ENCODE measurements at places on chromosomes 12 and 14.

- no peak for DNase-seq
Measured at GRCh38 chr12:77943466-77943865, 112.8 kb downstream of the NAV3 start.

DNA sequence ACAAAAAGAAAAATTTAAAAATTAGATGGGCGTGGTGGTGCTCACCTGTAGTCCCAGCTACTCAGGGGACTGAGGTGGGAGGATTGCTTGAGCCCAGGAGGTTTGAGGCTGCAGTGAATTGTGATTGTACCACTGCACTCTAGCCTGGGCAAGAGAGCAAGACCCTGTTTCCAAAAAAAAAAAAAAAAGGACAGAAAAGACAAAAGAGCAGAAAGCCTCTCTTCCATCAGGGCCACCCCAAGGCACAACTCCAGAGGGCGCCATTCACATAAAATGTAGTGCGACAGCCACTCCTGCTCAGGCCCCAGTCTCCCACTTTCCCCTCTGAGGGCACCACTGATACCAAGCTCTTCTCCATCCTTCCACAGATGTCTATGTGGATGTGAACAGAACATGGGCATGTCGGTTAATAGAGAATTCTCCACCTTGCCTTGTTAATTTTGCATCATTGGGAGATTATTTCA, 41.8 kb downstream of the DGLUCY start:
- no peak for DNase-seq

DNA sequence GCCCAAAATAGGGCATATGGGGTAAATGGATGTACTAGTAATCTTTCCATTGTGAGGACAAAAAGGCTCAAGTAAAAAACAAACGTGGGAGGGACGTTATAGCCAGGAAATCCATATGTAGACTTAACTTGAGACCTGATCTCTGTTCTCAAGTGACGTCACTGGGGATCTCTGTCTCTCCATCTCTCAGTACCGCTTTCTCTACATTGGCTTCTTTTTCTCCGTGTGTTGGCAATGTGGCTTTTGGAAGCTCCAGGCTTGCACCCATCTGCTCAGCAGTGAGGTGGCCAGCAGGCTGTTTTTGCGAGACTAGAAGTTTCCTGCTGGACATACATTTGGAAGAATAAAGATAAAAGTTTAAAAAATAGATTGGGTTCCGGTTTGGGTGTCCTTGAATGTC, 66.0 kb upstream of the NRXN3 start:
- no peak for DNase-seq

GRCh38 chr14:58774531-58774930, 136.8 kb downstream of the DACT1 start:
- no peak for DNase-seq

DNA sequence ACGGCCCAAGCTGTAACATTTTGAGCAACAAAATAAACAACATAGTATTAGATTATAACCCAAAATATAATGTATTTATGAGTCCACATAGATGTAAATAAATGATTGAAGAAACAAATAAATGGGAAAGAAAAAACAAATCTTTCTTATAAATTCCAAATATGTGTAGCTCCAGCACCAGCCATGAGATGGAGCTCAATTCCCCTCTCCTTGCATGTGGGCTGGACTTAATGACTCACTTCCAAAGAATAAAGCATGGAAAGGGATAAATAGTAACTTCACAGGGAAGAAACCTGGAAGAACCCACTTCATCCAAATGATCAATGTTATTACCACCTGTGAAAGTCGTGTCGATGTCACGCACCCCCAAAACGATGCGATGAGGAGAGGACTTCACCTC, 158.8 kb downstream of the RPAP3 start:
- DNase-seq = no peak

DNA sequence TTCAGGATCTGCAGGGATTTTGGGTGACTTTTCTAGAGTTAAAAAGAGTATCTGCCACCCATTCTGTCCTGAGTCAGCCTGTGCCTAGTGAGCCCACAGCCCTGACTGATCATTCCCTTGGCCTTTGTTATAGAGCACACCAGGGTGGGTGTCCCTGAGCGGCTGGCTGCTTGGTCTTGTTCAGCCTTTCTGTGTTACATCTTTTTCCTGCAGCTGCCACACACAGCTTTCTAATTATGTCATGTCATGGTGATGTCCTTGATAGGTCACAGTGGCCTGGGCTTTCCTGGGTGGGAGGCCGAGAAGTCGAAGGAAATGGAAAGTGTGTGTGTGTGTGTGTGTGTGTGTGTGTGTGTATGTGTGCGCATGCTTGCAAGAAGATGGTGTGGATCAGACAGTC, 293.2 kb upstream of the CRY1 start:
- DNase-seq = no peak

GRCh38 chr14:104651876-104652260, 37.5 kb upstream of the INF2 start:
- no peak for DNase-seq

DNA sequence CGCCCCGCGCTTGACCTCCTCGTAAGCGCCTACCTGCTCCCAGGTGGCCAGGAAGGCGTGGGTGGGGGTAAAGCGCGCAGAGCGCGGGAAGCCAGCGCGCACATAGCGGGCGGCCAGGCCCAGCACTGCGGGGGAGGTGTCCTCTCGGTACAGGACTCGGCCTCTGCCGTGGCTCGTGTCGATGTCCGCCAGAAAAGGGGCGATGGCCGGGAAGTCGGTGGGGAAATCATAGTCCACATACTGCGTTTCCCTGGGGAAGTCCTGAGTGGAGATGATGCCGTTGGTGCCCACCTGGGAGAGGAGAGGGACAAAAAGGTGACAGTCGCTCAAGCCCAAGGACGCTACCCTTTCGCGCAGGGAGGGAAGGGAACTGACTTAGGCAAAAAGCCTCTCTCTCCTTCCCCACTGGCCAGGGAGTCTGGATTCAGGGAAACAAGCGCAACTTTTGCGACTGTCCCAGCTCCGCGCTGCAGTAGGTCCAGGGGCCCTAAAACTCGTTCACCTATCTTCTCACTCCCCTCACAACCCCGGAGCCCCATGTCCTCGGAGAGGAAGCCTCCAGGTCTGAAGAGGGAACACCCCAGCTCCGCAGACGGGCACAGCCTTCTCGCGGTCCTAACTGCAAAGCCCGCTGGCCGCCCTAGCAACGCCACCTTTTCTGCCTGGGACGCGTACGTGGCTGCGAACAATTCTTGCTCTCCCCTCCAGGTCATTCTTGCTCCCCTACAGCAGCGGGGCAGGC, 815 bp downstream of the NID2 start:
- DNase-seq = no peak

- DNase-seq = no peak
Measured at GRCh38 chr14:68448252-68448902, 344.5 kb downstream of the ZFP36L1 start.

DNA sequence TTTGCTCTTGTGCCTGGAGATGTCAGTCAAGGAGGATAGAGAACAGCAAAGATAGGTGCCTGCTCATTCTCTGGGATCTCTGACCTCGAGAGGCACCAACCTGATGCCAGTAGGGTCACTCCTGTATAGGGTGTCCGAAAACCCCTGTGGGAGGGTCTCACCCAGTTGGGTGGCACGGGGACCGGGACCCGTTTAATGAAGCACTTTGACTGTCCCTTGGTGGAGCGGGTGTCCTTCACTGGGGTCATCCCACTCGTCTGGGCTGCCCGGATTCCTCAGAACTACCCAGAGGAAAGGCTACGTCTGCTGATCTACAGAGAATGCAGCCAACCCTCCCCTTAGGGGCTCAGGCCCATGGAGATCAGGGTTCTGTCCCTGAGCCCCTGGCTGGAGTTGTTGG, 157.6 kb downstream of the CAPZA3 start:
- no peak for DNase-seq

- DNase-seq = no peak
Measured at GRCh38 chr12:2574355-2574935, 220.3 kb upstream of the FKBP4 start.

GRCh38 chr14:26702721-26703230, 104.9 kb upstream of the NOVA1 start:
- DNase-seq = no peak
